Stromal cell of bone marrow (primary cell): ENCODE measurements at places on chromosomes 5 and 9.
A peak's percentile ranks its signal among the peaks of the same experiment; 100 is the strongest.

DNA sequence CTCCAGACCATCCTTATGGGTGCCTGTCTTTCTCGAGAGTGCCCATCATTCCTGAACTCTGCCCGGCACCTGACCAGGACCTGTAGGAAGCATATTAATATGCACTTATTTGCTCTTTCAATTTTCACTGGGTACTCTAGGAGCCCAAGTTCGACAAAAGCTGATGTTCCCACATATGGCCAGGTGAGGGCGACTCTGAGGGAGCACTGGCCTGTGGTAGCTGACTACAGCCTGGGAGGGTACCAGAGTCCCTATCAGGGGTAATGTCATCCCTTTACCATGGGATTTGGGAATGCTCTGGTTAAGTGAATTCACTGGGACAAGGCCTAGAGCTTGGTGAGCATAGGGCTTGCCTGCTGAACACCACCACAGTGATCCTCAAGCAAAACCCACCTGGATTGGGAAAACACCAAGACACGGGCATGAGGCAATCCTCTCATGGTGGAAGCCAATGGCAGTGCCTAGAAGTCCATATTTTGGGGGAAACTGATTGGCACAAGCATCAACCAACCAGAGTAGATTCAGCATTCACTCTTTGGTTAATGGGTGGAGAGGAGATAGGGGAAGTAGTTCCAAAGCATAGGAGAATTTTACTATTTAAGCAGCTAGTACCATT lies 112.2 kb downstream of the MTX3 start:
- no peak for DNase-seq

- no peak for DNase-seq
Measured at GRCh38 chr5:167798448-167798847, 493.0 kb upstream of the WWC1 start.

GRCh38 chr5:83837265-83837907 lies 116.7 kb upstream of the HAPLN1 start:
- DNase-seq, result no peak

DNA sequence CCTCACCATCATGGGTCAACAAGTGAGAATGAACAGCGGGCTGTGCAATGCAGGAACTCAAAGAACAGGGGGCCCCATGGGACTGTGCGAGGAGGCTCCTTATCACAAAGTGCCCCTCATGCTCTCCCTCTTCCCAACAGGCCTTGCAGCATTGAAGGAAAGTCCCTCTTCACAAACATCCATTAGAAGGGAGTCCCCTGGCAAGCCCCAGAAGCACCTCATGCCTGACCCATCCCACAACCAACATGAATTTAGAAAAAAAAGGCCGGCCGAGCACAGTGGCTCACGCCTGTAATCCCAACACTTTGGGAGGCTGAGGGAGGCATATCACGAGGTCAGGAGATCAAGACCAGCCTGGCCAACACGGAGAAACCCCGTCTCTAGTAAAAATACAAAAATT lies 122.6 kb upstream of the FSTL4 start:
- no peak for DNase-seq

DNA sequence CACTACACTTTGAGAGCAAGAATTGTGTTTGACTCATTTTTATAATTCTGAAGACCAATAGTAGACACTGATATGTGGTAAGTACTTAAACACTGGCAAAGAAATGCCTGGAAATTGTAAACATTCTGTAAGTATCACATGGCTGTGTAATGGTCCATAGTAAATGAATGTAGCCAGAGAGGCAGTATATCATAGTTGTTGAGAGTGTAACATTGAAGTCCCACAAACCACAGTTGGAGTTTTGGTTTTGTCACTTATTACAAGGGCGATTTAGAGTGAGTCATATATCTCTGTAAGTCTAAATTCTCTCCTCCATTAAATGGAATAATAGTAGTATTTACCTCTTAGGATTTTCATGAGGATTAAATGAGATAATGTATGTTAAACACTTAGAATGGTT lies 181.1 kb upstream of the MEF2C start:
- DNase-seq, result no peak

GRCh38 chr9:3980212-3980611 lies 319.7 kb downstream of the GLIS3 start:
- DNase-seq, result no peak

- DNase-seq, result no peak
Measured at GRCh38 chr5:24497145-24497544, 147.6 kb downstream of the CDH10 start.

DNA sequence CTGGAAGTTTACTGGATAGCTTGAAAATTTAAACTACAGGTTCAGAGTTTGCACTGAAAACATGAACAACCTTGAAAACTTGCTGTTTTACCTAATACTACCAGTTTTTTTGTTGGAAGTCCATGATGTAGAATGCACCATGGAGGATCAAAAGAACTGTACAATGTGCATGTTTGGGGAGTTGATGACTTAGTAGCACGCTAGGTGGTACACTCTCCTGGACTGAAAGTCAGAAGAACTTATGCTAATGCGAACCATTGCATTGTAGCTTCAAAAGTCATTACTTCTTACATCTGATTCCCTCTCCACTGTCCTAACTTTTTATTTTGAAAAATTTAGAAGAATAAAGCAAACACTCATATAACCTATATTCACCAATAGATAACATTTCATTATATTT lies 211.0 kb downstream of the OSTF1 start:
- DNase-seq, result no peak

DNA sequence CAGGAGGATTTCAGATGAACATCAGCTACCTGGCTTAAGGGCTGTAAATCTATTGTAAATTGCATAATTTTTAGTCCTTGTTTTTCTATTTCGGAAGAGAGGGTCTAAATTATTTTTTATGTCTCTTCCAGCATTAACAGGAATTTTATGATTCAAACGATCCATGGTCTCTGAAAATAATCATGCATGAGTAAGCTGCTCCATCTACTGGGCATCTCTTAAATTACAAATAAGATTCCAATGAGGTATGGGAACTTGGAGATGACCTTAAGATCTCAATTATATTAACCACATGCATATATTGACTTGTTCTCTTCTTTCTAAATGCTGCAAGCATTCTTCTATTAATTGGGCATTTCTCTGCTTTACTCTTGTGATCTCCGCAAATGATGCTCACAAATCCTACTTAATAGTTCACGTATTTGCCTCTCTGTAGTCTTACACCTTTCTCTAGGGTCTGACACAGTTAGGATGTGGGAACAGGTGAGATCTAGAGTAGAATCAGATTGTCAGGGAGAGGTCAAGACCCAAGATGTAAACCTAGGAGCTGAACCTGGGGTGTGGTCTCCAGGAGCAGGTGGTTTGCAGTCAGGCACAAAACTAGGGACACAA lies 86.9 kb downstream of the NUDT12 start:
- no peak for DNase-seq

- no peak for DNase-seq
Measured at GRCh38 chr5:16137177-16137576, 42.4 kb downstream of the MARCHF11 start.

- DNase-seq, result no peak
Measured at GRCh38 chr5:135565725-135566421, 12.9 kb downstream of the CXCL14 start.

DNA sequence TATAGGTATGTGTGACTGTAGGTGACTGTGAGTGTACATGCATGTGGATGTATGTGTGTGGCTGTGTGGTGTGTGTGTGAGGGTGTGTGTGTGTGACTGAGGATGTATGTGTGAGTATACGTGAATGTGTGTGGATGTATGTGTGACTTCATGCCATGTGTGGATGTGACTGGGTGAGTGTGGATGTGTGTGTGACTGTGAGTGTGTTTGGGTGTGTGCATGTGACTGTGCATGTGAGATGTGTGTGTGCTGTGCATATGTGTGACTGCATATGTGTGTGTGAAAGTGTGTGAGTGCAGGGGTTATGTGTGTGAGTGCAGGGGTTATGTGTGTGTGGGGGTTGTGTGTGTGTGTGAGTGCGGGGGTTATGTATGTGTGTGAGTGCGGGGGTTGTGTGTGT lies 42.3 kb downstream of the RXRA start:
- DNase-seq, result no peak

- peak; percentile 9 for DNase-seq
Measured at GRCh38 chr9:89802781-89803355, 198.1 kb downstream of the GADD45G start.

GRCh38 chr5:77751328-77752023 lies 24.7 kb downstream of the TBCA start:
- DNase-seq, result no peak

DNA sequence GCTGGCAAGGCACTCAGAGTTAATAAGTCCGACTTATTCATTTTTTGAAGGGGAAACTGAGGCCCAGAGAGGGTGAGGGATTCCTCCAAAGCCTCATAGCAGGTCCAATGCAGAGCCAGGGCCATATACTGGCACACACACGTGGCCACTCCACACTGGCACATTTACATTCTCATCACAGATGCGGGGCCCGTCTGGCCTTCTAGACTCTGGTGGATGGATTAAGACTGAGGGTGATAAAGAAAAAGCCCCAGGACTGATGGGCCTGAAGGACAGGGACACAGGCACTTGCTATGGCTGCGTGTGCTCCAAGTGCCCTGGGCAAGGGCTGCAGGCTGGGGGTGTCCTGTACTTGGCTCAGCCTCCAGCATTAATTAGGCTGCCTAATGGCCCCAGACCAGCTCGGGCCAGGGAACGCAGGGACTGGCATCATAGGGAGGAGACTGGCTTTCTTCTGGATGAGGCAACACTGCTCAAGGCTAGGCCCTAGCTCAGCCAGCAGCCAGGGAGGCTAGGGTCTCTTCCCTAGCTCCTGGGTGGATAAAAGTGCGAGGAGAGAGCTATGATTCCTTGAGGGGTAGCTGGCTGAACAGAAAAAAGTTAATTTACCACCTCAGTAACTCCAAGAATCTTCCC lies 28.5 kb upstream of the CSF1R start:
- no peak for DNase-seq
